ENCODE measurements at places on chromosomes 3 and 15. TPM values are rescaled to one million over a fixed set of nuclear protein-coding genes. Genes with fewer than 3 reads are reported as not detected.

- DNase-seq, result no peak
These were observed 14.8 kb downstream of the ANXA2 start for GRCh38 chr15:60382773-60383674.

Gene CLDN18
- total RNA-seq, result not detected

DNA sequence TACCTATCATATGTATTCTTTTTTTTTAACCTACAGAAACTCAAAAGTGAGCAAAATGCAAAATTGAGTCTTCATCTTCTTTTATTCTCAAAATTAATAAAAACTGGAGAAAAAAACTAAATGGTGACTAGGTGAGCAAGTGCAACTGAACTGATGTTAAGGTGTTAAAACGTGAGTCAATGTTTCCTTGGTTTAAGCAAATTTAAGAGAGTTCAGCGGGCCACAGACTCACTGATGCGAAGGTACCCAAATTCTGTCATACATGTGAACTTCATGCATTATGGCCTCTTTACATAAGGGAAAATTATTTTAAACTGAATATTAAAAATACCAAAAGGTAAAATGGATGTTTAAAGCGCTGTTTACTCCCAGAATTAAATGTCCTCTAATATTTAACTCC lies 206.6 kb downstream of the FOXP1 start:
- no peak for DNase-seq

GRCh38 chr3:9064251-9064650 lies 101.0 kb upstream of the RAD18 start:
- DNase-seq, result no peak

Gene NOX5
- total RNA-seq, result 1.4 TPM

- no peak for DNase-seq
These were observed 28.8 kb downstream of the APBA2 start for GRCh38 chr15:28914483-28915023.

- DNase-seq, result no peak
These were observed 55.2 kb downstream of the RBPMS2 start for GRCh38 chr15:64720188-64720587.

Data from MCF 10A (cell line).